ENCODE measurements at places on chromosomes 12 and 14.

DNA sequence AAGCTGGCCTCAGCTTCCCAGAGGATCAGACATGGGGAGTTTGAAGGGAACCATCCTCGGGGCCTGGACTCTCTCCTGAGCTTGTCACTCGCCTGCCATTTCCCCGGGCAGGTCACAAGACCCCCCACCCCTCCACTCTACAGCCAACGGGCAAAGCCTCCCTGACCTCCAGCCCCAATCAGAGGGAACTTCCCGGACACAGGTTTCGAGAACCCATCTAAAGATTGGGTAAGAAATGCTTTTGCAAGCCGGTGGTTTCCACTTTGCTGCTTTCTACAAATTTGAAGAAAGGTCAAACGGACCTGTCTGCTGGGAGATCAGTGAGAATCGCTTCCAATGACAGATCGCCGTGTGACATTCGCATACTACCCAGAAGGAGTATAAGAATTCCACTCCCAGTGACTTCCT lies 89.6 kb downstream of the SCARB1 start:
- no peak for DNase-seq

- no peak for DNase-seq
These were observed 57.0 kb downstream of the SLC6A12 start for GRCh38 chr12:156945-157344.

DNA sequence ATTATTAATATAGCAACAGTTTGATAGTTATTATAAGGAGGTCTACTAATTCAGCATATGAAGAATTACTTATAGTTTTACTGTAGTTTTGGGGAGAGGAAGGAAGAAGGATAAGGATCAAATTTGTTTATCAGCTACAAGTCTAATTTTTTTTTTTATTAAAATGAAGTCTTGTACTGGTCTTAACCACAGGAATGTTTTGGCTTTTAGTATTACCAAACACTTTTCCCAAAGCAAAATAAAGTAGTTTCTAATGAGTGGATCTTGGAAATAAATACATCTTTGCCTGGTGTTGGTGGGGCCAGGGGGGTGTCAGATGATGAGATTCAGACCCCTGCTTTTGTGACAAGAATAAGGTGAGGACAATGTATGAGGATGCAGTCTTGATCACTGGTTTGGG lies 57.2 kb upstream of the ZDHHC17 start:
- DNase-seq, result no peak

GRCh38 chr12:123828120-123828519 lies 66.0 kb downstream of the DNAH10 start:
- no peak for DNase-seq

GRCh38 chr12:6039894-6040601 lies 84.4 kb downstream of the VWF start:
- peak; percentile 89 for DNase-seq

GRCh38 chr12:81468206-81468605 lies 290.9 kb downstream of the PPFIA2 start:
- no peak for DNase-seq

- no peak for DNase-seq
These were observed 142.5 kb downstream of the TMX1 start for GRCh38 chr14:51382506-51382905.

- no peak for DNase-seq
These were observed 20.0 kb downstream of the CKAP4 start for GRCh38 chr12:106227641-106228319.

- DNase-seq, result no peak
These were observed at the start of gene NTF3 for GRCh38 chr12:5432011-5432400. TSS of gene NTF3 (plus strand) at chr12:5432108. CDS start at chr12:5432325, 217 bp downstream.

DNA sequence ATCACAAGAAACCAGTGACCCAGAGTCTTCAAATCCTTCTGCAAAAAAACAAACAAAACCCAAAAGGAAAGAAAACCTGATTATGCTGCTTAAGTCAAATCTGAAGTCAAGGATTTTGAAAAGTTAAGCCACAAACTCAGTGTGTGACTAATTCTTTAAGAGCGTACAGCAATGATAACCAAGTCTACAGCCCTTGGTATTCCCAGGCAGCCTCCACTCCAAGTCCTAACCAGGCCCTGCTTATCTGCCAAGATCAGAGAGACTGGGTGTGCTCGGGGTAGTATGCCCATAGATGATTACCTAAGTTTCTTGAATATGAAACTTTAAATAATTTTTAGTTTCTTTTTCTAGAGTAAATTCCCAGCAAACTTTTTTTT lies 13.1 kb downstream of the PGAM5 start:
- DNase-seq, result no peak

DNA sequence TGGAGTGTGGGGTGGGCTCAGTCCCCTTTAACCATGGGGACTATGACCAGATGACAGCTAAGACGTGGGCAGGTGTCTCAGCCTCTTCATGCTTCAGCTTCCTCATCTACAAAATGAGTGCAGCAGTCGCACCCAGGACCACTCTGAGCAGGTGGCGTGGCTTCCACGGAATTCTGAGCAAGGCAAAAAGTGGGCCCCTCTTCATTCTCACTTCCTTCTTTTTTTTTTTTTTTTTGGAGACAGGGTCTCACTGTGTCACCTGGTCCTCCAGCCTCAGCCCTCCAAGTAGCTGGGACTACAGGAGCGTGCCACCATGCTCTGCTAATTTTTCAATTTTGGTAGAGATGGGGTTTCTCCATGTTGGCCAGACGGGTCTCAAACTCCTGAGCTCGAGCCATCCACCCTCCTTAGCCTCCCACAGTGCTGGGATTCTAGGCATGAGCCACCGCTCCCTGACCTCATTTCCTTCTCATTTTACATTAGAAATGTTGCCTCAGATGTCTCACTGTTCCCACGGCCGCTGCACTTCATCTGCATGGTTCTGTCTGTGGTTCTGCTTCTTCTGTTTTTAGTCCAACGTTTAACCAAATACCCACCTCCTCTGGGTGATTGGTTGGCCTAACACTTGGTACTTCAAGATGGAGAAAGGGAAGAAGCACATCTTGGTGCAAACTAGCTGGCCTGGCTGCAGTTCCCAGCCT lies 41.3 kb upstream of the BCL7A start:
- no peak for DNase-seq

- DNase-seq, result no peak
These were observed 736 bp upstream of the PHLDA1 start for GRCh38 chr12:76032043-76032981.

- DNase-seq, result no peak
These were observed 43.6 kb upstream of the PPP2R5C start for GRCh38 chr14:101717663-101718490.

DNA sequence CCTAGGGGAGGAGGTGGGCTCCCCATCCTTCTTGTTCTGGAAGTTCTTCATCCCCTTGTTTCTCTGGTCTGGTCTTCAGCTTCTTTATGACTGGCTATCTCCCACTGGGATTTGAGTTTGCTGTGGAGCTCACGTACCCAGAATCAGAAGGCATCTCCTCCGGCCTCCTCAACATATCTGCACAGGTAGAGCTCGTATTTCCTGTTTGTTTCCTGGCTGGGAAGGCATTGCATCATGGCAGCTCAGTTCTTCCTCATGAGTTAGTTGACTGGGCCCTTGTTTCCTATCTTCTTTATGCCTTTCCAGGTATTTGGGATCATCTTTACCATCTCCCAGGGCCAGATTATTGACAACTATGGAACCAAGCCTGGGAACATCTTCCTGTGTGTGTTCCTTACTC lies 19.8 kb downstream of the ERG28 start:
- no peak for DNase-seq

DNA sequence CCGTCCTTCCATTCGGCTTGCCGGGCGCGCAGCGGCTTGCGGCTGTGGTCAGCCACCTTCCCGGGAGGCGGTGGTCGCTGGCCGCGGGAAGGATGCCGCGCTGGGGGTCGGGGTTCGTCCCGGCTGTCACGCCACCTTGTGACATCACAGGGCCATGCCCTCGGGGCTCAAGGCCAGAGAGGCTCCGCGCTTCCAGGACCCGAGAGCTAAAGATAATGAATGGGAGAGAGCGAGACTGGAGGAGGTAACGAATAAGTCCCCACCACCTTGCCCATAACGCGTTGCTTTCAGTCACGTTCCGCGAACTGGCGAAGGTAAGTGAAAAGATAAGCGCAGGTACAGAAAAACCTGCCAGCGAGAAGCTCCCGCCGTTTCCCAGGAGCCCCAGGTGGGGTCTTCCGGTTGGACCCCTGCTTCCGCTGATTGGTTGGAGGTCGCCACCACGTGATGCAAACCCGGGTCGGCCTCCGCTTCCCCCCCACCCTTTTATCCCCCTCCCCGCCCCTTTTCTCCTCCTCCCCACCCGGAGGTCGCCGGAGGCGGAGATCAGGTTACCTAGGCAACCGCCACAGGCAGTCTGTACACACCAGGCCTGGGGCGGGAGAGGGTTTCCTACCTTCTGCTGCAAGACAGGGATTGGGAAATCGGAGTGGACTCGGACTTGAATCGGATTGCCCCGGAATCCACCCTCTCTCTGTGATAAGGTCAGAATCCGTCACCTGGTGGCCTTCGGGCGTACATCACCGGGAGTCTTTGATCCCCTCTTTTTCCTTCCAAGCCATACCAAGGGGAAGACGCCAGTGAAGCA lies at the start of gene LRRC9:
LRRC9 (plus strand) TSS at position 575 of the 808 bp plus-strand sequence.
- peak; percentile 26 for DNase-seq

DNA sequence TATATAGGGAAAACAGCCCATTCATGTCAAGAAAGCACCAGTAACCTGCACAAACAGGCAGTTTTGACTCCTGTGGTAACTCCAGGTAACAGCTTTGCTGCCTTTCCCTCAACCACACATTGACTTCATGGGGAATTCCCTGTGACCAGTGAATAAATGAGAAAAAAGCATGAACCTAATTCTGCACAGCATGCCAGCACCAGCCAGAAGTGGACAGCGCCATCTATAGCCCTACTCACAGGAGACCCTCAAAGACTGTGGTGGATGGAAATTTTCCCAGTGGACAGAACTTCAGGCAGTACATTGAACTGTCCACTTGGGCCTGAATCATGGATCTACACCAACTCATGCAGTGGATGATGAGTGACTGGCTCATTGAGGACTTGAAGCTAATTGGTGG lies 152.1 kb downstream of the SLC8A3 start:
- DNase-seq, result no peak

- no peak for DNase-seq
These were observed 32.7 kb downstream of the RAD9B start for GRCh38 chr12:110534811-110535210.

GRCh38 chr12:102513739-102514138 lies 33.4 kb upstream of the IGF1 start:
- DNase-seq, result no peak

GRCh38 chr12:89075880-89076540 lies 276.3 kb downstream of the DUSP6 start:
- DNase-seq, result no peak

- DNase-seq, result no peak
These were observed 17.9 kb downstream of the DERA start for GRCh38 chr12:15928870-15929571.

DNA sequence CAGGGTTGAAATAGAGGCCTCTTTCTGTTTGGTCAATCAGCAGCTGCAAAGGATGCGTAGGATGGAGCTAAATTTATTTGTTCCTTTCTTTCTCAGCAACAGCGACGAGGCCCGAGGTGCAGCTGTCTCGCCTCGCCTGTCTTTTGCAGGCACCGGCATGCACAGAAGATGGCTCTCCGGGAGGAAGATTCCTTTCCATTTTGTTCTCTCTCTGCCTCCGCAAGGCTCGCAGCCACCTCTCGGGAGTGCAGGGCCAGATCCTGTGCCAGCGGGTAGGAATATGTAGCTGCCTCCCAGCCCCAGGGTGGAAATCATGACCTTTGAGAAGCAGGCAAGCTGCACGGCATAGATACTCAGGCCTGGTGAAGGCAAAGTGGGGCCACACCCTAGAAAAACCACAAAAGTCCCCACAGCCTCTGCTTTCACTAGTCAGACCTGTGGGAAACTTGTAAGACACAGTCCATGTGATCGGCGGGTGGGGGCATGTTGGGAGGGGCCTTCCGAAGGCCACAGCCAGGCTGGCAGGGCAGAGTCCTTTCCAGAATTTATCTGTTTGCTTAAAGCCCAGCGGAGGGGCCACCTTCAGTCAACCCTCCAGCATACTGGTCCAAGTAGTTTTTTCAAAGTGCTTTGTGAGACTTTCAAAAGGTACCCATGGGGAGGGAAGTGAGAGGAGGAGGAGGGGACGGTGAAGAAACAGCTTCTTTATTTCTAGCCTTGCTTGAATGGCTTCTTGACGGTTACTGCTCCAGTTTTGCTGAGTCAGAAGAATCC lies at the start of gene MAP1LC3B2:
MAP1LC3B2 (plus strand) TSS at position 220 of the 774 bp plus-strand sequence. CDS start 16,562 bp downstream, outside the sequence.
- DNase-seq, result no peak

DNA sequence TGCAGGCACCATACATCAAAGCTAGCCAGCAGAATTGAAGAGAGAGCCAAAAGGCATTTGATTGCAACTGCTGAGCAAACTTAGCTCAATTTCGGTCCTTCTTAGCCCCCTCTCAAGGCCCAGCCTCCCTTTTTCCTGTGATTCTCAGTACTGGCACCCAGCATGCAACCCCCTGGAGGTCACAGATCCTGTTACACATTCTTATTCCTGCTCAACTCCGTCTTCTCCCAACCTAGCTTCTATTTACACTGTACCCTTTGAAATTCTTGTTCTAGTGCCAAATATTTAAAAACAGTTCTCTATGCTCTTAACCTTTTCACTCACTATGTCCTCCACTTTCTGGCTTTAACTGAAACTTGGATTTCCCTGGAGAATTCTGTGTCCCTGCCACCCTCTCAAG lies 131.3 kb upstream of the CPSF6 start:
- DNase-seq, result peak; percentile 12

- DNase-seq, result peak; percentile 18
These were observed 221.8 kb upstream of the SSTR1 start for GRCh38 chr14:37985826-37986470.

- DNase-seq, result no peak
These were observed 47.8 kb upstream of the PDE3A start for GRCh38 chr12:20320552-20320951.

GRCh38 chr12:105406497-105406896 lies 76.0 kb downstream of the C12orf75 start:
- DNase-seq, result no peak

DNA sequence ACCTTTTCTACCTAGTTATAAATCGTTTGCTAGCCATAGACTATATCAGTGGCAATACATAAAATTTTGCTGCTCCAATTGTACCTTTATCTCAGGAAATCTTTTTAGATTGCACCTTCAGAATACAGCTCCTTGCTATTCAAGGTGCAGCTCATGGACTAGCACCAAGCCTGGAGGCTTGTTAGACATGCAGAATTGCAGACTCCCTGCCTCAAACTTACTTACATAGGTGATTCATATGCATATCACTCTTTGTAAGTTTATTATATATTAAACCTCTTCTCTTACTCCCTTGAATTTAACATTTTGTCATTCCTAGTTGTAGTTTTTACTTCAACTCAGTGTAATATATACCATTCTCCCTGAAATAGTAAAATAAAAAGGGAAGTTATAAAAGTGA lies 195.4 kb upstream of the PDZRN4 start:
- DNase-seq, result no peak

- peak; percentile 89 for DNase-seq
These were observed 133.4 kb downstream of the KICS2 start for GRCh38 chr12:64088431-64089349.

DNA sequence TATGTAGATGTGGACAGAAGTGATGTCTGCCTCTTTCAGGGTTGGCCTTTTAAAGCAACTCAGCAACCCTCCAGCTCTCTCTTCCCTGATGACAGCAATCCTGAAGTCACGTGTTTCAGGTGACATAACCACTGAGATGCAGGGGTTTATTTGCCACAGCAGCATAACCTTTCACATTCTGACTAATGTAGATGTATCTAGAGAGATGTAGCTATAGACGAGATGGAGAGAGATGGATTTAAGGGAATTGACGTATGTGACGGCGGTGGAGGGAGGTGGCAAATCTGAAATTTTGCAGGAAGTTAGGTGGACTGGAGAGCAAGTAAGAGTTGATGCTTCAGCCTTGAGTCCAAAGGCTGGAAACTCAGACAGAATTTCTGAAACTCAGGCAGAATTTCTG lies 126.0 kb downstream of the ZFP36L1 start:
- DNase-seq, result no peak

Measured in HTR-8/SVneo (cell line).